SJCRH30 (cell line): ENCODE measurements at places on chromosomes 16 and 17. TPM values are rescaled to one million over a fixed set of nuclear protein-coding genes. Genes with fewer than 3 reads are reported as not detected.

DNA sequence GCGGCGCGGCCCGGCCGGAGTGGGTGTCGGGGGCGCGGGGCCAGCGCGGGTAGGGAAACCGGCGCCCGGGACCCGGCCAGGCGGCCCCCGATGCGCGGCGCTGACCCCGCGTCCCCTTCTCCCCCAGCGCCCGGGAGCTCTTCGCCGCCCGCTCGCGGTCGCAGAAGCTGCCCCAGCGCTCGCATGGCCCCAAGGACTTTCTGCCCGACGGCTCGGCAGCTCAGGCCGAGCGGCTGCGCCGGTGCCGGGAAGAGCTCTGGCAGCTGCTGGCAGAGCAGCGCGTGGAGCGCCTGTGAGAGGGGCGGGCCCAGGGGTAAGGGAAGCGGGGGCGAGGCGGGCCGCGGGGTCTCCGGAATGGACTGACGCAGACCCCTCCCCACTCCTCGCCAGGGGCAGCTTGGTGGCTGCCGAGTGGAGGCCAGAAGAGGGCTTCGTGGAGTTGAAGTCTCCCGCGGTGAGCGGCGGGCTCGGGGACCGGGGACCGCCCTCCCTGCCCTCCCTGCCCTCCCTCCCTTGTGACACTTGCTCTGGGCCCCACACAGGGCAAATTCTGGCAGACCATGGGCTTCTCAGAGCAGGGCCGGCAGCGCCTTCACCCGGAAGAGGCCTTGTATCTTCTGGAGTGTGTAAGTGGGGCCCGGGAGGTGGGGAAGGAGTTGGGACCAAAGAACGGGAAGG is 430 bp downstream of the TSEN54 start:
- peak; percentile 70 for DNase-seq

GRCh38 chr17:16007439-16007838 is 7.8 kb downstream of the TTC19 start:
- DNase-seq: no peak

GRCh38 chr17:7650509-7651096 is at the start of gene ATP1B2:
ATP1B2 (plus strand) TSS chr17:7650926; CDS start chr17:7651519, 593 bp downstream.
- peak; percentile 83 for DNase-seq

GRCh38 chr17:81189670-81190530 is 23.9 kb upstream of the AATK start:
- DNase-seq: peak; percentile 56

DNA sequence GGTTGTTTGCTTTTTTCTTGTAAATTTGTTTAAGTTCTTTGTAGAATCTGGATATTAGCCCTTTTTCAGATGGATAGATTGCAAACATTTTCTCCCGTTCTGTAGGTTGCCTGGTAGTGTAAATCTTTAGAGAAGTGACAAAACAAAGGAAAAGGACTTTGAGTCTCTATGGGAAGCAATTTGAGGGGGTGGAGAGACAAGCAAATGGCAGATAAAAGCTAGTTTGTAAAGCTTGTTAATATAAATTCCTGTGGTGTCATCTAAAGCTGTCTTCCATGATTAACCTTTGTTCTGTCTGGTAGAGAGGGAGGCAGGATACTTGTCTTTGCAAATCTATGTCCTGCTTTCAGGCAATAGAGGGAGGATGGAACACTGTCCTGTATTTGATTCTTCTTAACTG is 40.6 kb upstream of the CACNG4 start:
- no peak for DNase-seq

The IGSF6 gene
- not detected in 2 replicates for total RNA-seq

DNA sequence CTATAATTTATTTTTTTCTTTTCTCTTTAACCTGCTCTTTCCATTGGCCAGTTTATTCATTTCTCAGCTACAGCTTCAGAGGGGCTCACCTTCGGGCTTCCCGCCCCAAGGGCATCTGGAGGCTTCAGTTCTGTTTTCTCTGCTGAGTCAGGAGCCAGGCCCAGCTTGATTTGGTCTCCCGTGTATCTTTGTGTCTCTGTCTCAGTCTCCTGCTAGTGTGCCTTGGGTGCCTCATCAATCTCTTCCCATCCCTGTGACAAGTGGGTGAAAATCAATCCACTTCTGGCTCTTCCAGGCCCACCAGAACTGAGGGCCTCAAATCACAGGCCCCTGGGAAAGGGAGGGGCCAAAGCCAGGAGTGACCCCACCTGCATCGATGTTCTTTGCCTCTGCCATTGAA is 72.1 kb downstream of the CCDC182 start:
- no peak for DNase-seq

- DNase-seq: no peak
Observed at GRCh38 chr16:19486750-19487325, 35.1 kb downstream of the GDE1 start.

The FBXL16 gene
- total RNA-seq: 1.7 and 1.8 TPM in 2 replicates

- no peak for DNase-seq
Observed at GRCh38 chr17:81057079-81057730, 22.3 kb downstream of the BAIAP2 start.

GRCh38 chr16:67388191-67388590 is 5.1 kb downstream of the TPPP3 start:
- DNase-seq: no peak

- no peak for DNase-seq
Observed at GRCh38 chr17:29603109-29603674, 10.3 kb downstream of the ANKRD13B start.

DNA sequence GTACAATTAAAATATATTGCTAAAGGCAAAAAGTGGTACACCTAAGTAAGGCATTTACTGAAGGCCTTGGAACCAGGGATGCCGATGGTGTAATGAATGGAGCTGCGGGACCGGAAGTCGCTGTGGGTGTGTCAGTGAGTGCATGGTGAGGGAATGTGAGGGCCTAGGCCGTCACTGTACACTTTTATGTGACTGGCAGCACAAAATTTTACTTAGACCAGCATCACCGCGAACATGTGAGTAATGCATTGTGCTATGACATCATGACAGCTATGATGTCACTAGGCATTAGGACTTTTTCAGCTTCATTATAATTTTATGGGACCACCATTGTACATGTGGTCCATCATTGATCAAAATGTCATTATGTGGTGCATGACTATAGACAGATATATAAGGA is 14.7 kb downstream of the ALOX15B start:
- no peak for DNase-seq

- DNase-seq: no peak
Observed at GRCh38 chr17:27396941-27397340, 59.3 kb upstream of the KSR1 start.

DNA sequence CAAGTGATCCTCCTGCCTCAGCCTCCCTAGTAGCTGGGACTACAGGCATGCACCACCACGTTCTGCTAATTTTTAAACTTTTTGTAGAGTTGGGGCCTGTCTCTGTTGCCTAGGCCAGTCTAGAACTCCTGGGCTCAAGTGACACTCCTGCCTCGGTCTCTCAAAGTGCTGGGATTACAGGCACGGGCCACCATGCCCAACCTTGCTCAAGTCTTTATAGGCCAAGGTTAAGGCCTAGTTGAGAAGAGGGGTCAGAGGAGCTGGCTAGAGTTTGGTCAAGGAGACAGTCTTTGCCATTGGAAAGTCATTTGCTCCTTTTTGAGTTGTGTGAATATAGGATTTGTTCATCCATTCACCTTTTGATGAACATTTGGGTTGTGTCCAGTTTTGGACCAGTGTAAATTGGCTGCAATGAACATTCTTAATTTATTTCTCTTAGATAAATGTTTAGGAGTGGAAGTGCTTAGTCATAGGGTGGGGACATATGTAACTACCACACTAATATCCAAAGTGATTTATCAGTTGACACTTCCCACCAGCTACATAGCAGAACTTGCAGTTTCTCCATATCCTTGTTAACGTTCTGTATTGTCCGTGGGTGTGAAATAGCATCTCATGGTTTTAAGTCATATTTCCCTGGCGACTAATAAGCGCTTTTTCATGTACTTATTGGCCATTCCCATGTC is 30.7 kb upstream of the ARHGAP17 start:
- DNase-seq: no peak

- DNase-seq: no peak
Observed at GRCh38 chr17:33140413-33141099, 148.9 kb downstream of the SPACA3 start.

The SKAP1 gene
- total RNA-seq: not detected in 2 replicates

- no peak for DNase-seq
Observed at GRCh38 chr16:89643769-89644300, 13.7 kb downstream of the CHMP1A start.

The SHCBP1 gene
- total RNA-seq: 47.0 and 52.1 TPM in 2 replicates

DNA sequence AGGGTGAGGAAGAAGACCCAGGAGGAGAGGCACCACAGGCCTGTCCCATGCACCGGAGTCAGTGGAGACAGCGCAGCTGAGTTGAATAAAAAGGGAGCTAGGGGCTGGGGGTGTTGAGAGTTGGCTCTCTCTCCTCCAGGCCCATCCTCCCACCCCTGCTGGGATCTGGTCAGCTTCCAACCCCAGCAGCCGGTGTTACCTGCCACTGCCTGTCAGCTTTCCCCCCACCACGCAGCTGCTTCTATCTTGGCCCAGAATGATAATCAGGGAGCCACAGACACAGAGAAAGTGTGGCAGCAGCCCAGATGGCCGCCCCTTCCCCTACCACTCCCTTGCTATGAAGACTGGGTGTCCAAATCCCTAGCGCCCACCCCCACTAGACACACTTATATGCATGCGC is 120.6 kb upstream of the RPL38 start:
- DNase-seq: no peak

The SUPT6H gene
- total RNA-seq: 60.2 and 66.3 TPM in 2 replicates

DNA sequence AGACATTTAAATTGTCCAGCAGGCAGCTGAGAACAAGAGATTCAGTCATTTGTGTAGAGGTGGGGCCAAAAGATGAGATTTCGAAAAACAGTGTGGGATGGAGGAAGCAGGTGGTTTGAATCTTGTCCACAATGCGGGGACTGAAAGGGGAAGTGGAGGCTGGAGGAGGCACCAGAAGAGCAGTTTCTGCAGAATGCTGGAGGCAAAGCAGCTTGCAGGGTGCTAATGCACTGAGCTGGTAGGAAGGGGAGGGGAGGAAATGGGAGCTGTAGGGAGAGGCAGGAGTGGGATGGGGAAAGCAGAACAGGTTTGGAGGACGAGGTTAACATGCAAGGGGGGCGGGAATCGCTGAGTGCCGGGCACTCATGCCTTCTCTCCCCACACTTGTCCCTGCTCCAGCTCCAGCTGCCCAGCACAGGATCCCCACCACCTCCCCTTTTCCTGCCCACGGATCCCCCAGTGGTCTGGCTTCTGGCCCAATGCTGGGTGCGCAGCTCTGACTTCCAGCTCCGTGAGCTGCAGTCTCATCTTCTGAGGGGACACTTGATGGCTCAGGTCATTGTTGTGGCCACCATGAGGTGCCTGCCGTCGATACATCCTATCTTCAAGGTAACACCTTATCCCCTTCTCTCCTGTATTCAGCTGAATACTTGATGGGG is 9.4 kb downstream of the C17orf100 start:
- DNase-seq: no peak

The ST6GALNAC2 gene
- 0.20 TPM in 1 of 2 replicates, not detected in the other for total RNA-seq

- DNase-seq: no peak
Observed at GRCh38 chr17:60750640-60751039, 73.0 kb downstream of the BCAS3 start.

DNA sequence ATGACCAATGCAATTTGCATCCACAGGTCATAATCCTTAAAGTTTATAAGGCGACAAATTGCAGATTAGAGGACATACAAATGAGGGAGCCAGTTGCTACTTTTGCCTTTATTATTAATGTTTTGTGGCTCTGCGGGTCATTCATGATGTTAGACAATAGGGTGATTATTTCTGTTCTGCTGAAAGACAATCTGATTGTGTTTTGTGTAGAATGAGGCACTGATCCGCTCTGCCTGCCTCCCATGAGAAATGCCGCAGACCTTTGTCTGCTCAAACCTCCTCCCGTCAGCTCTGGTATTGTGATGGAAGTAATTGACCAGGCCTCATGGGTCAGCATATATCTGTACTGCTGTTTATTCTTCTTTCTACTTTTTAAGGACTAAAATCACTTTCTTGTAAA is 224.9 kb downstream of the PRKCA start:
- no peak for DNase-seq

The PRR35 gene
- total RNA-seq: not detected in 2 replicates

GRCh38 chr16:61313931-61314330 is 722.3 kb downstream of the CDH8 start:
- no peak for DNase-seq

GRCh38 chr16:79201436-79201835 is 399.1 kb downstream of the MAF start:
- DNase-seq: no peak

The CACNA1H gene
- 1.4 and 1.7 TPM in 2 replicates for total RNA-seq

DNA sequence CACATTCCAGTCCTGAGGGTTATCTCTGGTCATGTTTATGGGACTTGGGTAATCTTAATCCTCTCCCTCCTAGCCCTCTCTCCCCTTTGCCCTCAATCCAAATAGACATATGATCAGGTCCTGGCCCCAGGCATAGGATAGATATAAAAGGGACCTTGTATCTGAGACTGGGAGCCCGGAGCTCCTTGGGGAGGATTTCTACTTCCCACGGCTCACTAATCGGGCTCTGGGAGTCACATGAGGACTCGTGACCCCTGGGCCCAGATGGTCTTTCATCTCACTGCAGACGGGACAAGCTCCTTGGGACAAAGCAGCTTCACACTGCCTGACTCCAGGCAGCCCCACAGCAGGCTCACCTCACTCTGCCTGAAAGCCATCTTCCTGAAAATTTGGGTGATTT is 57.8 kb upstream of the LYRM9 start:
- DNase-seq: no peak

GRCh38 chr17:17048106-17048505 is 5.8 kb downstream of the MPRIP start:
- DNase-seq: no peak

DNA sequence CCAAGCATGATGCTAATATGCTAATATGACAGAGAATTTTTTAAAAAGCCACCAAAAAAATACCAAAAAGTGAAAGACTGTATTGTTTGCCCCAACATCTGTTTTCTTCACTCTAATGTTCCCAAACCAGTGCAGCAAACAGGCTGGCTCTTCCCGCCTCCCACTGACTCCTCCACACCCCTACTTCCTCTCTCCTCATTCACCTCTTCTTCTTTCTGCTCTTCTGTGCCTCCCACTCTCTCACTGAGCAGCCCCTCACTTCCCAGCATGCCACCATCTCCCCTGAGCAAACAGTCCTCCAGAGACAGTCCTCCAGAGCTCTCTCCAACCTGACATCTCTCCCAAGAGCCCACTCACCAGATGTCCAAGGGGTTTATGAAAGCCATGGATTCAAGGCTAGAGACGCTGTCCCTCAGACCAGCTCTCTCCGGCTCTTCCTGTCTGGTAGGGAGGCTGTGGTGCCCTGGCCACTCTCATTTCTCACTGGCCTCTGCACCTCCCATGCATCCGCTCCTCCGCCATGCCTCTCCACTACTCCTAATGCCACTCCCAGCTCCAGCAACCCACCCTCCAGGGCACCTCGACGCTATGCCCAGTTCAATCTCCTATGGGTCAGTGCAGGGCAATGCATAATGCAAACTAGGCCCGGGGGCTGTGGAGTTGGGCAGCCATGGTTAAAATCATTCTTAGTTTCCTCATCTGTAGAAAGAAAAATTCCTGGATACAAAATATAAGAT is 52.9 kb downstream of the ANKRD11 start:
- no peak for DNase-seq
